NB4 (cell line): ENCODE measurements at places on chromosomes 7 and 10.
A peak's percentile ranks its signal among the peaks of the same experiment; 100 is the strongest.

DNA sequence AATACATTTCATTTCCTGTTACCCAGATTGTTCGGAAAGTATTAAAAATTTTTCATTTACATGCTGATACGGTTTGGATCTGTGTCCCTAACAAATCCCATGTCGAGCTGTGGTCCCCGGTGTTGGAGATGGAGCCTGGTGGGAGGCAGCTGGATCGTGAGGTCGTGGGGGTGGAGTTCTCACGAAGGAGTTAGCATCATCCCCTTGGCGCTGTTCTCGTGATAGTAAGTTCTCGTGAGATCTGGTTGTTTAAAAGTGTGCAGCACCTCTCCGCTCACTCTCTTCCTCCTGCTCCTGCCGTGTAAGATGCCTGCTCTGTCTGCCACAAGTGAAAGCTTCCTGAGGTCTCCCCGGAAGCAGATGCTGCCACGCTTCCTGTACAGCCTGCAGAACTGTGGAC, 30.9 kb downstream of the PLEKHS1 start:
- no peak for DNase-seq

GRCh38 chr10:127871631-127872010, 21.1 kb downstream of the CLRN3 start:
- DNase-seq = no peak

DNA sequence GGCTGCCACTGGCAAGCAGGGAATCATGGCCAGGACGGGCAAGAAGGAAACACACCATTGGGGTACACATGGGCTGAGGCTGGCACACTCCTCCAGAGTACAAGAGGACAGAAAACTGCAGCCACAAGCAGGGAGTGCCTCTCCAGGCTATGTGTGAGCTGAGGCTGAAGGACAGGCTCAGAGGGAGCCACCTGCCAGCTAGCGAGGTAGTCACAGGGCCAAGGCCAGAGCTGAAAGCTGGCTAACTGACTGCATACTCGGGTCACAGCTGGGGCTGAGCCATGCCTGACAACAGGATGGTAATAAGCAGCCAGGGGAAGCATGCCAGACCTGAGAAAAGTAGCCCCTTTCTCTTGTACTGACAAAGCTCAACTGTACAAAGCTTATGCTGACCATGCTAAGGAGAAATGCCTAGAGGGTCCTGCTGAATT, 52.0 kb downstream of the KIF5B start:
- peak; percentile 2 for DNase-seq

DNA sequence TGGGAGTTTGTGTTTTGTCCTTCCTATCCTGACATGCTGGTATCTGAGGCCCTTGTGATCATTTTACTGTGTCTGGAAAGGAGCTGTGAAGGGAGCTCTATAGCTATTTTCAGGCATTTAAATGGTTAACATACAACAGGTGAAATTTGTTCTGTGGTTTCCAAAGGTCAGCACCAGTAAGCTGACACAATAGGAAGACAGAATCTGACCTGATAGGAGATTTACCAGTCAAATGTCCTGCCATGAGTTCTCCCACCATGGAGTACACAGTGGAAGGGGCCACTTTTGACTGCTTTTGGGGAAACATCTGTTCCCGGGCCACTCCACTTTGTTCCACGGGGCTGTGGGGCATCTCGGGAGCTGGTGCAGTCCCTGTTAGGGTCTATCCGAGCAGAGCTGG, 17.6 kb downstream of the FKBP6 start:
- no peak for DNase-seq

DNA sequence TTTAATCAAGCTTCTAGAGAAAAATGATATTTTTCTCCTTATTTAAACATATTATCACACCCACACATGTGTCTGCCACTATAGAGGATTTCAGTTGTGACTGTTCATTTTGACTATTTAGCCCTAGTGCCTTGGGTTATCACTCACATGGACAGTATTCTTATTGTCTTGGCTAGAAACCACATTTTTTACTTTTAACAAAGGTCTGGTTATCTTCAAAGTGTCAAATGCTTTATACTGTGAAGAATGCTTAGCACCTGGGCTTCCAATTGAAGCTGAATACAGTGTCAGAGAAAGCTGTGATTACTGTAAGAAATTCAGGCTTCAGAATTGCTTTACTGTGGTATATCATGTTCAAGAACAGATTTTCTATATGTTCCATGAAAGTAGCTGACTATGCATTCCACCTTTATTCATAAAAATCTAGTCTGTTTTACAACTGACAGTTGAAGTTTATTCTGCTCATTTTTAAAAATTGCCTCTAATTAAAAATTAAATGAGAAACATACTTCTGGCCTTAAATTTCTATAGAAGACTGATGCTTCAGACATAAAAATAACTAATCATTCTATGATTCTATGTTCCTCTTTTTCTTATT, 278.6 kb downstream of the SEMA3D start:
- DNase-seq = no peak

GRCh38 chr7:40721342-40721949, 586.6 kb downstream of the SUGCT start:
- DNase-seq = no peak

DNA sequence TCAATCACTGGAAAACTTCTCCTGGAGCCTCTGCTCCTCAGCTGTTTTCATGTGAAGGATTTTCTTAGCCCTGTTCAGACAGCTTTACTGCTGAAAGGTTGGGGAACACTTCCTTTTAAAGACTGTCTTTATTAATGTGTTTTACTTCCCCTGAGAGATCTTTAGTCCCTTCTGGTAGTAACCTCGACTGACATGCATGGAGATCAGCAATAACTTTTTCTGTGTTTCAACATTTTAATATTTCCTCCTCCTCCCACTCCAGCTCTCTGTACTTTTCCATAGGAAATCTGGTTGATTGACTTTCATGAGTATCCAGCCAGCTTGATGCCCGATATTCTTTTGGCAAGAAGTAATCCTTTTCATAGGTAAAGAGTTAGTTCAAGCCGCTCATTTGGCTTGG, 62.7 kb upstream of the STRIP2 start:
- DNase-seq = peak; percentile 46

DNA sequence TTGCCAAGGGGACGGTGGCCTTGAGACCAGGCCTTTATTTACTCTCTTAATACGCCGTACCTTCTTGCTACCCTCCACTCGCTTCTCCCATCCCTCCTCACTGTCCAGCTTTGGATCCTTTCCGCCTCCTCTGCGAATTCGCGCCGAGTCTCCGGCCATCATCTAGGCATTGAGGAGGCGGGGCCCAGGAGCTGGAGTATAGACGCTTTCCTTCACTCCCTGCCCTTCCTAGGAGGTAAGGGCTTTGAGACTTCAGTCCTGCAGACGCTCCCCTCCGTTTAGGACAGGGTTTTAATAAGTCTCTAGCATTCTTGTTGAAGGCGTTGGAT, 538 bp downstream of the TFAM start:
- peak; percentile 55 for DNase-seq

GRCh38 chr10:108362296-108362695, 1197.8 kb upstream of the SORCS1 start:
- DNase-seq = no peak

DNA sequence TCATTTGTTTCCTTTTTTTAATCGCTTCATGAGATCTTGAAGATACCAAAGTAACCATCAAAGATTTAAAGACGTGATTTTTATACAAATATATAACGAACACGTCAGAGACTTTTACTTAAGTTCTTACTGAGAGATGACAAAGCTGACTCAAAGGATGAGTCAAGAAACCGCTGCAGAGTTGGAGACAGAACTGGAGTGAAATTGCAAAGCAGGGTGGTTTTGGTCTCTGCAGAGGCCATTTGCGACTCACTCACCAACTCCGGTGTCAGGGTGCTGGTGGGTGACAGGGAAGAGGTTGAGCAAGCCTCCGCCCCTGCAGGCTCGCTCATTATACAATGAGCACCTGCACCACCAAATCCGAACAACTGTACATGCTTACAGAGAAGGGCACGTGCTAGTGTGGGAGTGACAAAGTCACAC, 75.2 kb downstream of the DNAJB6 start:
- DNase-seq = peak; percentile 97

- DNase-seq = no peak
These were observed 433.2 kb upstream of the MGMT start for GRCh38 chr10:129033790-129034272.

DNA sequence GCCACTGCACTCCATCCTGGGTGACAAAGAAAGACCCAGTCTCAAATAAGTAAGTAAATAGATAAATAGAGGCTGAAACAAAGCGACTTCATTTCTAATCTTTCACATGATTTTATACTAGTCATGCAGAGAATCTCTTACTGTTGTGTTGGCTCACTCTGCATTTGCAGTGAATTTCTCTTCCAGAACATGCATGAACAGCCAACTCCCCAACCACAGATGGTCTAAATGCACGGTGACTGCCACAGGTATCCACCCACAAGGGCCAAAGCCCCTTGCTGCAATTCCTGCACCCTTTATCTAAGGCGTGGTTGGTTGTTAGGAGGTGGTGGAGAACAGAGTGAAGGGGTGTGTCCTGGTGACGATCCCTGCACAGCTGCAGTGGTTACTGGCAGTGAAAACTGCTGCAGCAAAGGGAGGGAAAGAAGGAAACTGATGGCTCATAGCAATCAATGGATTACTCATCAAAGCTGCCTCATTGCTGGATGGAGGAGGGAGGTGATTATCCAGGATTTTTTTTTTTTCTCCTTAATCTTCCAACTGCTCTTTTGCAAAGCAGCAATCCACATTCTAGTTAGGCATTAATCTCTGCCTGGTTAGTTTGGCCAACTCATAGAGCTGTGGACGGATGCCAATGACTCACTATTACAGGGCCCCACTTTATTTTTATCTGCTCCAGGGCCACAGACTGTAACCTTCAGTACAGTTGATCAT, 50.6 kb downstream of the PRTFDC1 start:
- no peak for DNase-seq

DNA sequence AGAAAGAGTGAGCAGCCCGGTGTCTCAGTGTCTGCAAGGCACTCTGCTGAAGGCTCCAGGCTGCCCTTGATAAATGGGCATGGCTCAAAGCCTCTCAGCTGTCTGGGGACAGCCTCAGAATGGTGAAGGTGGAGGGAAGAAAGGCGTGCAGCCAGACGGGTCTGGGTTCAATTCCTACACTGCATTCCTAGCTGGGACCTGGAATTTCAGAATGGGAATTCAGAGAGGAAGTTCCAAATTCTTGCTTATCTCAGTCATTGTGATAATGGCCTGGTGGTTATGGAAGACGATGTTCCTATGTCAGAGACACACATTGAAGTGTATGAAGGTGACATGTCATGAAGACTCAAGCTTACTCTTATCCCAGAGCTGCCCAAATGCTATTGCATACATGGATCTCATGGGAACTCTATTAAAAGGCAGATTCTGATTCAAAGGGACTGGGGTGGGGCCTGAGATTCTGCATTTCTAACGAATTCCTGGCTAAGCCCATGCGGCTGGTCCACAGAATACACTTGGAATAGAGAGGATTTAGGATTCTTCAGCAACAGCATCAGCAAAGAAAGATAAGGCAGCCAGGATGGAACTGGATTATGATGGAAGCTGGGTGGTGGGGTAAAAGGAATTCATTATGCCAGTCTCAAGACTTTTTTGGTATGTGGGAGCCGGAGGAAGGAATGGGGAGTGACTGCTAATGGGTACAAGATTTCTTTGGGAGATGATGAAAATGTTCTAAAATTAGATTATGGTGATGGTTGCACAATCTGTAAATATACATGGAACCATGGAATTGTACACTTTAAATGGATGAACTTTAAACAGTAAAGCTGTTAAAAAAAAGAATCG, 82.6 kb upstream of the ZMIZ1 start:
- DNase-seq = no peak

- DNase-seq = no peak
These were observed 21.7 kb downstream of the ZCWPW1 start for GRCh38 chr7:100406767-100407166.

DNA sequence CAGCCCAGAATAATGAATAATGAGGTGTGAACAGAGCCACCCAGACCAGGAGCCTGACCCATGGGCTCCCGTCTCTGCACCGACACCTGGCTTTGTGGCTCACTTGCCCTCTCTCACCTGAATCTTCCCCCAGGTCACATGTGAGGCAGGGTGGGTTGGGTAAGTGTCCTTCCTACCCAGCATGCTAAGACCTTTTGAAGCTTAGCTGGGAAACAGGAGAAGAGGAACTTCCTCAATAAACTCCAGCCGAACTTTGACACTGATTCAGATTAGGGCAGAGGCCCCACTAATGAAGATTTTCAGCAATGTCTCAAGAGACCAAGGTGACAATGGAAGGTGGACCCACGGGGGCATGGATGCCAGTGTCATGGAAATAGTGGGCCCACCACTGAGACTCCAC, 46.6 kb upstream of the AQP1 start:
- DNase-seq = no peak

DNA sequence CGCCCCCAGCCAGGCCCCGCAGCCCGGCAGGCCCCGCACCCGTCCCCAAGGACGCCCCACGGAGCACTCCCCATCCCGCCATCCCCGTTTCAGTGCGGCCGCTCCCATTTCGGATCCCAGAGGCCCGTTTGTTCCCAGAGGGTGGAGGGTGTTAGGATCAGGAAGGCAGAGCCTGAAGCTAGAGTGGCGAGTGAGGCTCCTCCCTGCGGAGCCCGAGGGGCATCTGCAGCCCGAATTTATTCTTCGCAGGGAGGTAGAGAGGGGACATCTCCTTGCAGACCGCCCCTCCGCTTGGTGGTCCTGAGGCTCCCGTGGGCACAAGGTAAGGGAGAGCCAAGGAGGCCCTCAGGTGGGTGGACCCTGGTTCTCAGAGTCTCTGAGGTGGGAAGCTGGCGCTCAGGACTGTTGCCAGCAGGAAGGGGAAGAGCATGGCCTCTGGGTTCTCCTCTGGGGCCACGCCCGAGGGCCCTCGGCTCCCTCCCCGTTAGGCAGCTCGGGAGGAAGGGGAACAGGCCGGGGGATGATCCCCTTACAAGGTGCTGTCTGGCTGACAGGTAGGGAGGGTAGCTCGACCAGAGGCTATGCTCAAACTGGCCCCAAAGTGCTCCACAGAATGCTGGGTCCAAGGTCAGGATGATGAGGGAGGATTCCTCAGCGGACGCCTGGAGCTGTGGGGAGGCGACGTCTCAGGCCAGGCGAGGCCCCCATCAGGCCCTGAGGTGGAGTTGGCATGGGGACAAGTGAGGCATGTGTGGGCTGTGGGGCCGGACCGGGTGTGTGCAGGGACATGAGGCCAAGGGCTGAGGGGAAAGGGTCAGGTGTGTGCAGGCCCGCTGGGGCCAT, 17.4 kb downstream of the POLL start:
- DNase-seq = peak; percentile 35
